ENCODE measurements at places on chromosomes 4 and X.

- no peak for DNase-seq
Observed at GRCh38 chrX:40279762-40280161, 182.0 kb upstream of the BCOR start.

DNA sequence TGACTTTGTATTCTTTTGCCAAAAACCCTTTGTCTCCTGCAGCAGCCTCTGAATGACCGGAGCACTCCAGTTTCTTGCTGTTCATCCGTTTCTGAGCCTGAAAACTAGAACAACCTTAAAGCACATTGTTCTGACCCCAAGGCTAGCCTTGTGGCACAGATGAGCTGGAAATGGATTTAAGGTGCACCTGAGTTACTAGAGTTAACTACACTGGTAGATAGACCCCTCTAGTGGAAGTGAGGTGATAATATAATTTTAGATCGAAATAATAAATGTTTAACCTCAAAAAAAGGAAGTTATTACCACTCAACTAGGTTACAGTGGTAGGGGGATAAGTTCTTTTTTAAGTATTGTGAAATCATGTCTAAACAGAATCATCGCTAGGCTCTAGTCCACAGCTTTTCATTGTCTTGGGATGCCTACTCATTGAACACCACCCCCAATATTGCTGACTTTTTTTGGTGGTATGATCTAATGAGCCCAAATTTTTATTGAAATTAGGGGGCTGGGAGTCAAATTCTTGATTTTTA, 2.7 kb downstream of the PLS3 start:
- no peak for DNase-seq

DNA sequence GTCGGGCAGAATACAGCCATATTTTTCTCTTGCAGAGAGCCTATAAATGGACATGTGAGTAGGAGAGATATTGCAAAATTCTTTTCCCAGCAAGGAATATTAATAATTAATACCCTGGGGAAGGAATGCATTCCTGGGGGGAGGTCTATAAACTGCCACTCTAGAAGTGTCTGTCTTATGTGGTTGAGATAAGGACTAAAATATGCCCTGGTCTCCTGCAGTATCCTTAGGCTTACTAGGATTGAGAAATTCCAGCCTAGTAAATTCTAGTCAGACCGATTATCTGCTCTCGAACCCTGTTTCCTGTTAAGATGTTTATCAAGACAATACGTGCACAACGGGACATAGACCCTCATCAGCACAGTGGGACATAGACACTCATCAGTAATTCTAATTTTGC, 872.6 kb downstream of the FSTL5 start:
- no peak for DNase-seq

GRCh38 chrX:155056877-155057792, 13.8 kb downstream of the CMC4 start:
- DNase-seq: no peak

DNA sequence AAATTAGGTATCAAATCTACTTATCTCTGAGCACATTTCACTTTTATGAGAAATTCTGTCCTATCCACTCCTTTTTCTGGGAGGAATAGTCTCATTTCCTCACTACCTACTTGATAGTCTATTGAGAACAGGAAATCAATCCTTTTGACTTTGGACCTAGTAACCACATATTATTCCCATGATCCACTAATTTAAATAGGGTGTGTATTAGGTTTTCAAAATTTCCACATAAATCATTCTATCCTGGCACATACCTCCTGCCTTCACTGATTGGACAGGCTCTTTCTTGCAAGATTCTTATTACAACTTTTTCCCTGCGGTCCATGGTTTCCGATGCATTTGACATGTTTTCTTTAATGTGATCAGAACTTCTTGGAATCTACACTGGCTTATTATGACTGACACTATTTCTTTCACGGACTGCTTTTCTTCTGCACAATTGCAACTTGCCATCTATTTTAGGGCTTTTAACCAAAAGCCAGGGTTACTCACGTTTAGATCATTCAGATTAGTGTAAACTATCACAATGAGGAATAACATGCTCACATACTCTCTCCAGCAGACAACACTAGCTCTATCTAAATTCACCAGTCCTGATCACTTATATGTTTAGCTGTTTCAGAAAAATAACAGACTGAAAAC, 419.9 kb upstream of the SLIT2 start:
- DNase-seq: no peak

- no peak for DNase-seq
Observed at GRCh38 chr4:26268246-26268645, 52.6 kb upstream of the RBPJ start.

DNA sequence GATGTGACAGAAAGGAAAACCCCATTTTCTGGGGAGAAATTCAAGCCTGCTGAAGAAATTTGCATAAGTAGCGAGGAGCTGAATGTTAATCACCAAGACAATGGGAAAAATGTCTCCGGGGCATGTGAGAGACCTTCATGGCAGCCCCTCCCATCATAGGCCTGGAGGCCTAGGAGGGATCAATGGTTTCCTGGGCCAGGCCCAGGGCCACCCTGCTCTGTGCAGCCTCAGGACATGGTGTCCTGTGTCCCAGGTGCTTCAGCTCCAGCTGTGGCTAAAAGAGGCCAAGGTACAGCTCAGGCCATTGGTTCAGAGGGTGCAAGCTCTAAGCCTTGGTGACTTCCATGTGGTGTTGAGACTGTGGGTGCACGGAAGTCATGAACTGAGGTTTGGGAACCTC, 31.2 kb downstream of the ETDB start:
- no peak for DNase-seq

DNA sequence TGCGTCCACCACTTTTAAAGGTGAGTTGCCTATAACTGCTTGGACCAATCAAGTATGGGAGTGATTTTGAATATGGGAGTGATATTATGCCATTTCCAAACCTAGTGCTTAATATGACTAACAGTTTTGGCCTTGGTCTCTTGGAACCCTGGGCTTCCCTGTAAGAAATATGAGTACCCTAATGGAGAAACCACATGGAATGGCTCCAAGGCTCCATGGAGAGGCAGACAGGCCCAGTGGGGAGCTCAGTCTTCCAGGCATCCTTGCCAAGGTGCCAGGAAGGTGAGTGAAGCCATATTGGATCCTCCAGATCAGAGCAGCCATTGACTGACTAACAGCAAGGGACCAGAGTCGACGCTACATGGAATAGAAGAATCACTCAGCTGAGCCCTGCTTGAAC, 53.2 kb downstream of the MAML3 start:
- no peak for DNase-seq

DNA sequence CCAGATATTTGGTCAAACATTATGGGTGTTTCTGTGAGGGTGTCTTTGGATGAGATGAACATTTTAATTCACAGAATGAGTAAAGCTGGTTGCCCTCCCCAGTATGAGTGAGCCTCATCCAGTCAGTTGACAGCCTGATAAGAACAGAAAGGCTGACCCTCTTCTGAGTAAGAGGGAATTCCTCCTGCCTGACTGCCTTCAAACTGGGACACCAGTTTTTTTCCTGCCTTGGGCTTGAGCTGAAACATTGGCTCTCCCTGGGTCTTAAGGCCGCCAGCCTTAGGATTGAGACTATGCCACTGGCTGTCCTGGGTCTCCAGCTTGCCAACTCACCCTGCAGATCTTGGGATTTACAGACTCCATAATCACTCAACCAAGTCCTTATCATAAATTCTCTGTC, 14.5 kb upstream of the MAML3 start:
- no peak for DNase-seq

- no peak for DNase-seq
Observed at GRCh38 chrX:44036336-44036735, 63.1 kb upstream of the NDP start.

DNA sequence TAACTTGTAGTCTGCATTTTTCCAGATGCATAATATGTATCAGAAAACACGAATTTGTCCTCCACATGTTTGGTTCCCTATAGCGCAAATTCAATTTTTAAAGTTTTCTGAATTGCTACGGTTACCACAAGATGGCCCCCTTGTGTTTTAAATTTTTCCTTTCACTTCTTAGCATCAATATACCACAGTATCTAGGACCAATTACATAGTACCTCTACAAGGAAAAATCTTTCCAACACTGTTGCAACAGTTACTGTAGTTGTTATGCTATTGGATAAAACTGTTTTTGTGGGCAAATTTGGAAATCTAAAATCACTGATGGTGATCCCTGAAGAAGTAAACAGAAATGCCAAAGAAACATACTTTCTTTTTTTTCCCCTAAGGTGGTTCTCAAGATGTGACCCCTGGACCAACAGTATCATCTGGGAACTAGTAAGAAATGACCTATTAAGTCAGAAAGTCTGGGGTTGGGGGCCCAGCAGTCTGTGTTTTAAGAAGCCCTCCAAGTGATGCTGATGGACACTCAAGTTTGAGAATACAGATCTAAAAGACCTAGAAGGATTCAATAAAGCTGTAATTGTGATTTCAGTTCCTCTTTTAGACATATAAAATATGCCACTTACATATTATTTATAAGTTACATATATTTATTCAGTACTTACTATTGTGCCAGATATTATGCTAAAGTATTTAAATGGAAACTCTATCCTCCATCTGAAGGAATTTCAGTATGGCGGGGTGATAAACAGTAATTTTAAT, 3.1 kb downstream of the ZGRF1 start:
- DNase-seq: no peak

DNA sequence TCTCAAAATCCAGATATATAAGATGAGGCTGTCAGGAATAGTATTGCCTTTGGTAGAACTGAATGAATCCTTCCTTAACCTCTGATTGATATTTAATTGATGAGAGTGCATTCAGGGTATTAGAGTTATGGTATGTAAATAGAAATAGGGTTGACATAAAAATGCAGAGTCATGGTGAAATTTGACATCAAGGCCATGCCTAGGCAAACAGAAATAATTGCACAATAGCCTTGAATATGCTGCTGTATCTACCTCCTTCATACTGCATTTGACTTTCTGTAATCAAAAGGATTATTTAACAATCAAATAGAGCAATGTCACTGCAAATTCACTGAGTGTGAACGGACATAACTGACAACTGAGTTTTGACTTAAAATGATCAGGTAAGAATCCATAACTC, 1316.3 kb downstream of the STIM2 start:
- no peak for DNase-seq

GRCh38 chrX:102650903-102651241, 411 bp upstream of the GPRASP1 start:
- DNase-seq: no peak

DNA sequence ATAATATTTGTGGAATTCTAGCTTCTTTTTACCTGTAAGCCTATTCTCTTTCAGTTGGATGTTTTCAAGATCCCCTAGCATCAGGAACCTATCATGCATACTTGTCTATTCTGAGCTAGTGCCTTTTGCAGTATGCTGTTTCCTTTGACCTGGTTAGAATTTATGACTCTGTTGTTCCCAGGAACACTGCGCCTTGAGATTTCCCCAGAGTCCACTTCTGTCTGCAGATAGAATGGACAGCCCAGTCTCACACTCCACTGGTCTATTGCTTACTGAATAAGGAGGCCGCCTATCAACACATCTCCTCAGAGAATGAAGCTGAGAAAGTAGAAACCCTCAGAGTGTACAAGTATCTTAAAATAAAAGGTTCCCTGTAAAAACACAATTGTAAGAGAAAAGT, 465.1 kb upstream of the GALNTL6 start:
- no peak for DNase-seq

- DNase-seq: no peak
Observed at GRCh38 chr4:151930372-151930771, 169.6 kb upstream of the GATB start.

DNA sequence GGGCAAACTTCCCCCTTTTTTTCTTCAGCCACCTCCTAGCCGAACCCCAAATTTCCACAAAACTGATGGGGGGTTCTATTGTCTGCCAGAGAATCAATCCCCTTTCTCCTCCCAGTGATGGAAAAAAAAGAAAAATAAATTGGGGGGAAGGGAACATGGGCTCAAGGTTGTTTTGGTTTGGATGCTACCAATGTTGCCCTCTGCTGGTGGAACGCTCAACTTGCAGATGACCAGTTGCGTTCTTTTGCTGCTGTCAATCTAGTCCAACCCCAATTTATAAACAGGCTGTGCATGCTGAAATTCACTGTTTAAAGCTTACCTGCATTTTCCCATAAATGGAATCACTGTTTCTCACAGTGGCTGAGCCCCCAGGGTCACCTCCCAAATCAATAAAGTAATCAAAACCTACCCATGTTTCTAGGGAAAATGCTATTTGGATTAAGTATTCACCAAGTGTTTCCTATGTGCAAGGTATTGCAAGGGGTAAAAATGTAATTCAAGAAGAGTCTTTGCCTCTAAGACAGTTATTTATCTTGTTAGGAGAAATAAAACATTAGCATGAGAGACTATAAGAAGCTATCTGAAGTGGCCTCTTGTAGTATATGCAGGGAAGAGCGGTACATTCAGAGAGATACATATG, 116.7 kb upstream of the TMEM164 start:
- DNase-seq: no peak

DNA sequence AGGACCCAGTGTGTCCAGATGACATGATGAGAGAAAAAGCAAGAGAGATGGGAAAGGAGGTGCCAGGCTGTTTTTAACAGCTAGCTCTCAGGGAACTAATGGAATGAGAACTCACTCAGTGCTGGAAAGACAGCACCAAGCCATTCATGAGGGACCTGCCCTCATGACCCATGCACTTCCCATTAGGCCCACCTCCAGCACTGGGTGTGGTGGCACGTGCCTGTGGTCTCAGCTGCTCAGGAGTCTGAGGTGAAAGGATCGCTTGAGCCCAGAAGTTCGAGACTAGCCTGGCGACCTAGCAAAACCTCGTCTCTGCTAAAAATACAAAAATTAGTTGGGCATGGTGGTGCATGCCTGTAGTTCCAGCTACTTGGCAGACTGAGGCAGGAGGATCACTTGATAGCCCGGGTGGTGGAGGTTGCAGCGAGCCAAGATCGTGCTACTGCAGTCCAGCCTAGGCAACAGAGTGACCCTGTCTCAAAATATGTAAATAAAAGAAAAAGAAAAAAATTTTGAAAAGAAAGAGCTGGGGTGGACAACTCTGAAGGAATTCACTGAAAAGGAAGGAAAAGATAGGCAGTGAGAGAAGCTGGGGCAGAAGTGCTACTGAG, 50.9 kb downstream of the FAM193A start:
- DNase-seq: no peak

DNA sequence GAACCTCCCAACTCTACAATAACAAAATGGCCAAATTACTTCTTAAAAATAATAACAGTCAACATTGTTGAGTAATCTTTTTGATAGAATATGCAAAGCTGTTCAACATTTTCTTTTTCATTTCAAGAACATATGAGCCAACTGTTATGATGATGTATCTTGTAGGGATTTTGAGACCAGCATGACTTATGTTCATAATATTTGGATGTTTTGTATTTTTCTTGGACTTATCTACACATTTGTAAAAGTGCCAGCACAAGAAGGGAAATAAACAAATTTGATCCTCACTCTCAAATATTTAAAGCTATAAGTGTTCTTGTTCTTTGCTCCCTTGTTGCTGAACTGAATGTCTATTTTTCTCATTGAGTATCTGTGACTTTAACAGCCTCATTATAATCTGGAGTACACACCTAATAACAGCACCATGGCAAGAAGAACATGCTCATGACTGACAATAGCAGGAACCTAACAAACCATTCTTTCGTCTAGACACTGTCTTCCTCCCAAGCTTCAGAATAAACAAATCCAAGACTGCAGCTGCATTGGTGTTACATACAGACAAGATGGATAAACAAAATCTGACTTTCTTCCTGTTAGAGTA, 1049.7 kb downstream of the FAT4 start:
- no peak for DNase-seq

- DNase-seq: no peak
Observed at GRCh38 chr4:123545667-123546572, 149.3 kb downstream of the SPRY1 start.

- DNase-seq: no peak
Observed at GRCh38 chr4:43456383-43456782, 563.9 kb downstream of the GRXCR1 start.
